ENCODE measurements at places on chromosomes 1 and 21.

DNA sequence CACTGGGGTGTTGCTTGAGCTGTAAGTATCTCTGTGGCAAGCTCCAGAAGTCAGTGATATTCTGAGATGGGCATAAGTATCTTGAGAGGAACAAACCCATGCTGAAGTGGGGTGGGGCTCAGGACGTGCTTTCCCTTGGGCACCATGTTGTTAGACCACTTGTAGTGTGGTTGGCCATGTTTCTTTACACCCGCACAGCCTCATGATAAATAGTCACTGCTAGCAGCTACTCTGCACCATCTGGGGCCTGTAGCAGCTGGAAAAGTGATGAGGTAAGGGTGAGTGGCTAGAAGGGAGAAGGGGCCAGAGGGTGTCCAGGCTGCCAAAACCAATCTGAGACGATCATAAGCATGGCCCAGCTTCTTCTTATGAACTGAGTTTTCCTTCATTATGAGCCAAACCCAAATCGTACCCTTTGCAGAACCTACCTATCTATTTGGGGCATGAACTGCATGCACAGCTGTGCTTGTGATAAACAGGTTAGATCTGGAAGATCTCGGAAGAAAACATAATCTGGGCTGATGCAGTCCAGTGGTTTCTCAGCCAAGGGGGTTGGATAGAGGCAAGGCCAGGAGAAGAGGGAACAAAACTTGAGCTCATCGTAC, 91.9 kb upstream of the IRF2BP2 start:
- DNase-seq = no peak

DNA sequence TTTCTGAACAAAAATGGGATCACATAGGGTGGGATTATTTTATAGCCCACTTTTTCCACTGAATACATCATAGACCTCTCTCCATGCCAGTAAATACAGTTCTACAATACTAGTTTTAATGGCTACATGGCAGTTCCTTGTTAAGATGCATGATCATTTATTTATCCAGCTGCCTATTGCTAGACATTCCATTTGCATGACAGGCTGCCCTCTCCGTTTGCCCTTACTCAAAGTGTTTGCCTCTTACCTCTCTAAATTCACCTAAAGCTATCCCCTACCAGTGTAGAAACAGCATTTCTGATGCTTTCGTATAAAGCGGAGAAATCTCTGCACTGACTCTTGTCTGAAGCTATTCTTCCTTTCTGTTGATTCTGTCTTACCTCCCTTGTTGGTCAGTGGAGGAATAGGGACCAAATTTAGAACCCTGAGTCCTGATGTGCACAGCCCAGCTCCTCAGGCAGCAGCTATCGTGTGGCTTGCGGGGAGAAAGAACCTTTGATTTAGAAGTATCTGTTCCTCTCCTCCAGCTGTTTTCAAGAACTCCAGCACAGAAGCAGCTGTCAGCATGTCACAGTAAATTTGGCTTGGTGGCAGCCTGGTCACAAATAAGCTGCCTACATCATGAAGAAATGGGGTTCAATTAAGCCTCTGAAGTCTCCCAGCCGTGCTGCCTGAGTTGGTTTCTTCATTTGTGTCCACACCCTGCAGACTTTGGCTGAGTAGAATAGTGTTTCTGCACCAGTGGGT, 337.3 kb downstream of the PRDM2 start:
- DNase-seq = no peak

GRCh38 chr1:51535006-51535592, 16.0 kb upstream of the EPS15 start:
- peak; percentile 45 for DNase-seq

- DNase-seq = peak; percentile 66
These were observed 14.5 kb upstream of the CPT2 start for GRCh38 chr1:53182111-53182593.

- DNase-seq = no peak
These were observed 105.6 kb upstream of the PLXNA2 start for GRCh38 chr1:208349694-208350330.

GRCh38 chr21:45532826-45533360, 9.3 kb downstream of the SLC19A1 start:
- DNase-seq = no peak

DNA sequence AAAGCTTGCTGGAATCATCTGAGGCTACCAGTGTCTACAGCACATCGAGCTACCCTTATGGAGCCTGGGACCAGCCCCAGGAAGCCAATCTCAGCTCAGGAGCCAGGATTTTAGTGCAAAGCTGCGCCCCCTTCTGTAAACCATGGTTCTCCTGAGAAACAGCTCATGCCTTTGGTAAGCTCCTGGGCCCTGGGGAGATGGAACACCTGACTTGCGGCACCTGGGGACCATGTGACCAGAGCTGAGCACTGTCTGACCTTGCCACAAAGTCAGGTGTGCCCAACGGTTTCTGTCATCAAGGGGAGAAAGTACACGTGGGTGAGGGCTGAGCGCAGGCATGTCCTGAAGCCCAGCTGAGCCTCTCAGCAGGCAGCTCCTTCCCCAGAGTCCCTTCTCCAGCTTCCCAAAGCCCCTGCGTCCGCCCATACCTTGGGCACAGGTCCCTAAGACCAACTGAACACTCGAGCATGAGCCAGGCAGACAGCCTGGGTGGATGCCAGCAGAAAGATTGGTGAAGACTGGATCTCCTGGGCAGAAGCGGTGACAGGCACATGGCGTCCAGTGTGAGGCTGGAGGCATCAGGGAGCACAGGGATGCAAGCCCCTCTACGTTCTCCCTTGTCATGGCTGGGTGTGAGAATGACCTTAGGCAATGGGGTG, 57.9 kb upstream of the TENT5B start:
- DNase-seq = no peak

DNA sequence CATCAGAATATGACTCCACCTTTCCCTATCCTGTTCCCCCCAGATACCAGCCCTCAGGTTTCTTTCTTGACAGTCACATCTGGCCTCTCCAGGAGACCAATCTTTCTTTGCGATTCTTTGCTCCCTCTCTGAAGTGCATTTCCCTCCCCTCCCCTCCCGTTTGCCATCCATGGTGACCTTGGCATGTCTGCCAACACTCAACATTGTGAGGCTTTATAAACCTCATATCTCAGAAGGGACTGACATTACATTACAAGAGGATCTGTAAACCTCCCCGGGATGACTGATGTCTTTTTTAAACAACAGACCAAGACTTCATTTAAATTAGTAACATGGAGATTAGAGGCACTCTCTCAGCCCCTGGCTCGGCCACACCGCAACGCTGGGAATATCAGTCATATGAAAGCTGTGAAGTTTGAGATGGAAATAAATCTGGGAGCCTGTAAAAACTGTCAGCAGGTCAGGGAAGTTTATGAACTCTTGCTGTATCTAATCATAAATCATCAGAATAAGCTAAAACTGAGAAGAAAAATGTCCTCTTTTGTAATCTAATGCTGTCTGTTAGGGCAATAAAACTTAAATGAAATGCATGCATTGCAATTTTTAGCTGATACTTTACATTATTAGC, 401.7 kb upstream of the PROX1 start:
- no peak for DNase-seq

Data from activated CD4-positive, alpha-beta T cell treated with anti-CD3 and anti-CD28 coated beads for 4 hours (primary cell).